ENCODE measurements at places on chromosomes 12 and 14.
A peak's percentile ranks its signal among the peaks of the same experiment; 100 is the strongest.

GRCh38 chr14:64225151-64225757 is 68.9 kb downstream of the ESR2 start:
- DNase-seq: no peak

DNA sequence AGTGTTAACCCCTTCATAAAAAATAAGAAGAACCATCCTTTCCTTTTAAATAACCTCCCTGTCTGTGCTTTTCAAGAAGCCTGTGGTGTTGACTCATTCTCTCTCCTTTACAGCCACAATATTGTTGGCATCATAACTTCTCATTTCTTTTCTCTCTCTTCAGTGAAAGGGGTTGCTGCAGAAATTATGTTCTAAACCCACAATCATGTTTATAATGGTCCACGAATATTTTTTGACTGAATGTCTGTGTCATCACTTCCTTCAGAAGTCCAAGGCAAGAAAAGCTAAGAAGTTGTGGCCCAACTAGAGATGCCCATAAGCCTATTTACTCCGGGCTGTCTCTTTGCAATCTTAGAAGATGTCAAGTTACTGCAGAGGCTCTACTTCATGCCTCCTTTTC is 488.3 kb downstream of the APAF1 start:
- no peak for DNase-seq

GRCh38 chr12:120534203-120534702 is at the start of gene RNF10:
TSS of gene RNF10 (plus strand) at chr12:120534356. CDS start at chr12:120534812, 456 bp downstream.
- peak; percentile 75 for DNase-seq

- DNase-seq: no peak
Measured at GRCh38 chr14:104784846-104785707, 10.5 kb downstream of the AKT1 start.

DNA sequence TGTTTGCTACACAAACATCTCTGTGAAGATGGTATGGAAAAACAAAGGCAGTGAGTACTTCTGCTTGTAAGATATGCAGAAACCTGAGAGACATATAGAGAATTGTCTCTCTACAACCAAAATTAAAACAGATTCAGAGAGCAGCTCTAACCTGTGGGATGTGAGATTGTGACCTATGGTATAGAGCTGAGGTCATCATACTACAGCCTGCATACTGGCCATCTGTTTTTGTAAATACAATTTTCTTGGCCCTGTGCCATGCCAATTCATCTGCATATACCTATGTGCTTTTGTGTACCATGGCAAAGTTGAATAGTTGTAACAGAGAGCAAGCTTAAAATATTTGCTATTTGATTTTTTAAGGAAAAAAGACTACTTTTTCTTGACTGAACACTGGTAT is 99.6 kb downstream of the LMO3 start:
- DNase-seq: no peak

DNA sequence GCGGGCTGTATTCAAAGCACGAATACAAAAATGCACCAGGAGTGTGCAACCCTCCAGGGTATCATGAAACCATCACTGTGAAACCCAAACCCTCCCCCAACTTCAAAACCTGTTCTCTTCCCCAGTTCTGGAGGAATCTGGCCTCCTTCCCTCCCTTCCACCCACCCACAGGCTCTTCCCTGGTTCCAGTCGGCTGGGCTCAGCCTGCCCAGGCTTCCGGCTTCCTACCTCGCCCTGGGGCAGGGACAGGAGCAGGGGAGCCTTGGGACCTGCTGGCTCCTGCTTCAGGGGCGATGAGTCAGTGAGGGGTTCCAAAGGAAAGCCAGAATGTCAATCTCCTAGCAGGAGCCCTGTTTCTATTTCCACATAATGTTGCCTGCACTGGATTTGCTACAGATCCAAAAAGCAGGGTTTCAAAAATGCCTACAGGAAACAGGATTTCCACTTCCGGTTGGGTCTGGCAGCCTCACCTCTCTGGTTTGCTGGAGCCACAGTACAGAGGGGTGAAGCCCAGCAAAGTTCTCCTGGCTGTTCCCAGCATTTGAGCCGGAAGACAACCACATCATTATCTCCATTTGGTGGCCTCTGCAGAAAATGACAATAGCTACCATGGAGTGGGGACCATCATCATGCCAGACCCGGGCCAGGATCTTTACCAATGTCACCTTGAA is 278.3 kb downstream of the DPF3 start:
- DNase-seq: peak; percentile 36

- peak; percentile 55 for DNase-seq
Measured at GRCh38 chr12:39127401-39127800, 222.0 kb upstream of the CPNE8 start.

DNA sequence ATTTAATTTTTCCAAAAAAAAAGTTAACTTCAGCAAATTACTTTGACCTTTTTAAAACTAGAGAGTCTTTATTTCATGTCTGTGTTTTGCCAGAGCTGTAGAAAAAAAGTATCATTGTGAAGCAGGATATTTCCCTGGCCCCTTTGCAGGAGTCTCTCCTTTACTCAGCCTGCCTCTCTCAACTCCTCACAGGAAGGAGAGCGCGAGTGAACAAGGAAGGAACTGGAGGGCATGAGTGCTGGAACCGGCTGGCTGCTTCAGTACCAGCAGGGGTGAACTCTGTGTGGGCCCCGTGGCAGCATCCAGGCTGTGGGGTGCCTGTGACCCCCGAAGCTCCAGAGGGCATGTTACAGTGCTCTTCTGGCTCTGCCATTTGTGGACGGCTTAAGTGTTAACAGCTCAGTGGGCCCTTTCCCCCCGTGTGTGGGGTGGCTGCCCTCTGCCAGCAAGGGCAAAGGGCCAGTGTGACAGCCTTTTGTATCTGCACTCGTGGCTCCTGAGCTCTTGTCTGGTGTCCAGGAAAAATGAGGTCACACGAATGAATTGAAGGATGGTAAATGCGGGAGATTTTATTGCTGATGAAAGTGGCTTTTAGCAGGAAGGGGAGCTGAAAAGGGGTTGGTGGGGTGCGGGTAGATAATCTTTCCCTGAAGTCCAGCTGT is 76.6 kb upstream of the KCNH3 start:
- no peak for DNase-seq

- DNase-seq: no peak
Measured at GRCh38 chr12:93048656-93049055, 119.6 kb upstream of the EEA1 start.
